ENCODE measurements at places on chromosomes 11 and 22.

DNA sequence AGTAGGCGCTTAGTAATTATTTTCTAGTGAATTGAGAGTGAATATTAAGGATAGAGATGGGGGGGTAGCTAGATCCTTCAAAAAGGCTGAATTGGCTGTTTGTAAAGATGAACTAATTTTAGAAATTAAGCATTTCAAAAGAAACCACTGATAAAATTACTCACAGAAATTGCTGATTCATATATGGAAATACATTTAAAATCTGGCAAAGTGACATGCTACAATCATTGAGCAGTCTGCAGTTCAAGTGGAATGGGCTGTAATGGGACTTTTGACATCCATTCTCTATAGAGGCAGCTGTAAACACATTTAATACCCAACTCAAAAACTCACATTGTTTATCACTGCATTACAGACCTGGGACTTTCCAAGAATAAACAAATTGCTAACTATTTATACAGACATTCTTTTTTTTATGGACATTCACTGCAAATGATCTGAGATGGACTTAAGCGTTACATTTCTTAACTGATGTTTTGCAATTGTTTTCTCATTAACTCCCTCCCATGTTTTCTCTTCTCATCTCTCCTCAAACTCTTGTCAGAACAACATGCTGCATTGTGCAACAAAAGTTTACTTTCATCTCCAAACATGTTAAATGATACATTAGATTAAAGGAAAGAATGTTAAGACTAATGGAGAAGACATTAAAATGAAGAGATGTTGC, 42.1 kb upstream of the MMP7 start:
- DNase-seq = no peak

DNA sequence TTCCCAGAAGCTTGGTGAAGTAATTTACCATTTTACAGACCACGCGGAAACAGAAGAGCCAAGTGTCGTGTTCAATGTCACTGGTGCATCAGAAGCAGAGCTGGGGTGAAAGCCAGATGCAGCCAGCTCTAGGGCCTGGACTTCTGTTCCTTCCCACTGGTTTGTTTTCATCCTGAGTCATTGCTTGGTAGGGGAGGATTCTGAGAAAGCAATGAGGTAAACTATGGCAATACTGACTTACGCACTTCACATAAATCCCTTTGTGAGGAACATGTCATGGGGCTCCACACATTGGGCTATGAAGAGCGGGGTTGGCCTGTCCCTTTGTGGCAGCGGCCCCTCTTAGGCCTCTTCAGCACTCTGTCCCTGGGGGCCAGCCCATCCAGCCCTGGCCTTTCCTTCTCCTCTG, 52.4 kb upstream of the RBFOX2 start:
- no peak for DNase-seq

DNA sequence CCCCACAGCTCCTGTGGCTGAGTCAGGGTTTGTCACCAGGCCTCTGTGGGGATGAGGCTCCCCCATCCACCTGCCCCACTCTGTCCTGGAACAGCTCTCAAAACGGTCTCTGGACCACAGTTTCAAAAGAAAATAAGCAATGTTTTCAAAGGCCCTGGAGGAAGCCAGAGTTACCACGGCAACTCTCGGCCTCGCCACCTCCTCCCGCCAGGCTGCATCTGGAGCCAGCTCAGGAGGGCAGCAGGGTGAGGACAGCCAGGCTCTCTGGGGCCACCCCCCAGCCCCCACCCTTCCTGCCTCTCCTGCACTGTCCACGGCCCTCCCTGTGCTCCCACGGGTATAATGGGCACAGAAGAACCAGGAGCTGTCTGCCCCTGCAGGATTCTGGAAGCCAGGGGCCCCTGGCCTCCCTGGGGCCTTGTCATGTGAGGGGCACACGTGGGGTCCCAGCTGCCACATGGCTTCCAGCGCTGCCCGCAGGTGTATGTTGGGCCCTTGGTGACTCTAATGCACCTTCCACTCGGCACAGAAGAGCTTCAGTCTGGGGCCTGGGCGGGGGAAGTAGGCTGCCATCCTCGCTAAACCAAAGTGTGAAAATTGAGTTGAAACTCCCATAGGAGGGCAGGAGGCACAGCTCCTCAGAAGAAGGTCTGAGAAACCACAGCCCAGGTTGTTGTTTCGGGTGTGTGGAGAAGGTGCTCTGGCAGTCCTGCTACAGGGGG, 10.3 kb downstream of the CD81 start:
- DNase-seq = no peak

- DNase-seq = no peak
Measured at GRCh38 chr22:36552289-36552688, 23.3 kb upstream of the EIF3D start.

- DNase-seq = no peak
Measured at GRCh38 chr22:28978158-28978557, 83.5 kb downstream of the C22orf31 start.

GRCh38 chr11:41309111-41309522, 150.3 kb downstream of the LRRC4C start:
- no peak for DNase-seq

Data from activated T-helper 9 cell treated with anti-CD3 and anti-CD28 coated beads, Interleukin-2, amount 50 U/mL, for 16 hours (primary cell).